ENCODE measurements at places on chromosomes 1 and 21.

DNA sequence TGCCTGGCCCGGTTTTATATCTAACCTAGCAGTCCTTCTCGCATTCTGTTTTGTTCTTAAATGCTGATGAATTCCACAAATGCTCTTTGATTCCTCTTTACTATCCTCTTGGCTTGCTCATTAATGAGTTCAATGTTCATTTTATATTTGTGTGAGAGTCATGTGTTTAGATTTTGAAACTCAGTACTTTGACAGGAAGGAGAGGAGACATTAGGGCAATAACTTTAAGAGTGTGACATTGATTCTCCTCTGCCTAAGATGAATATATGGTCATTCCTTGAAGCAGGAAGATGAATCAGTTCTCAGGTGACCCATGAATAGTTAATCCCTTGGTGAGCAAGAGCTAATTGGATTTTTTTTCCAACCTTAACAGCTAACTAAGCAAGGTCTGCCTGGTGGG lies 84.1 kb downstream of the MRPS6 start:
- no peak for DNase-seq

DNA sequence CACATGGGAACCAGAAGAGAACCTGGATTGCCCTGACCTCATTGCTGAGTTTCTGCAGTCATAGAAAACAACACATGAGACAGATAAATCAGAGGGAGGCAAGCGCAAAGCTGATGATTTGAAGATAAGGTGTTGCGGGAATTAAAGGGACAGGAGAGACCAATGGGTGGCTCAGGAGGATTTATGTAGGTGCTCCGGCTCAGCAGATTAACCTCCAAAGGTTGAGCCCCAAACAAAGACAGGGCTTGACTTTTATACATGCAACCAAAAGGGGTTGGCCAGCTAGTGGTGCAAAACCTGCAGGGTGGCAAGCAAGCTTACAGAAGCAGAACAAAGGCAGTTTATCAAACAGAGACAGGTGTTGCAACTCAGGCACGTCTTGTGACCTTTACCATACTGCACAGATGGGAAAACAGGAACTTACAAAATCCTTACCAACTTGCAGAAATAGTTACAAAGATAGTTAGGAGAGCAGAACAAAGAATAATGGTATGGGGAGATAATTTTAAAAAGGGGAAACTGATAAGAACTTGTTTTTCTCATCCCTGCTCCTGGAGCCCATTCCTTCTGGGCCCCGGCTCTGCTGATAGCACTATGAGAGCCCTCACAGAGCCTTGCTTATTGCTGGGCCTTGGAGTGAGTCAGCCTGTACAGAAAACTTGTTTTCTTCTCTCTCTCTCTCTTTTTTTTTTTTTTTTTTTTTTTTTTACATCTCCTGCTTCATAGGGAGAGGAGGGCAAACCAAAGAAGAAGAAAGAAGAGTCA lies 93.6 kb downstream of the SNRPE start:
- DNase-seq: no peak

- no peak for DNase-seq
Observed at GRCh38 chr1:110493059-110493699, 25.8 kb downstream of the KCNA10 start.

DNA sequence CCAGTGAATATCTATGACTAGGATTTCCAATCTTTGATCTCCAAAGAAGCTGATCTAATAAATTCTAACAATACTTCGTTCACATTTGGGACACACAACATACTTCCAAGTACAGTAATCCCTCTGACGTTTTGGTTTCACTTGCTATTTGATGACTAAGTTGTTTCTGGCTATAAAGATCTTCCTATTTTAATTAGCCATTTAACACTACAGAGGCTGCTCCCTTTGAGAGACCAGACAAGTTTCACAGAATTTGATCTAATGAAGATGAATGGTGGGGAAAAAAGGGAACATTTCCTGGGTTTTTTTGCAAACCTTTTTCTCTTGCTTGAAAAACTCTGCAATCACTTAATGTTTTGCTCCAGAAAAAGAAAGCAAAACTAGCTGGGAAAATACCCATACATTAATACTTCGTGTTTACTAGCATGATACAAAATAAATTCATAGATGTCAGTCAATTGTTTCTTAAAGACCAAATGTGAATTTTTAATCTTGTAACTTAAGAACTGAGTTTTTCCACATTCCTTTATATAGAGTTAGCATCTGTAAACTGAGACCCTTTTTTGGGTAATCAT lies 28.0 kb upstream of the GLIS1 start:
- DNase-seq: no peak

- DNase-seq: no peak
Observed at GRCh38 chr21:46025113-46025770, 43.7 kb downstream of the COL6A1 start.

- DNase-seq: no peak
Observed at GRCh38 chr1:43358121-43358745, 548 bp upstream of the CDC20 start.

- DNase-seq: no peak
Observed at GRCh38 chr1:43043695-43044094, 85.0 kb upstream of the SLC2A1 start.

DNA sequence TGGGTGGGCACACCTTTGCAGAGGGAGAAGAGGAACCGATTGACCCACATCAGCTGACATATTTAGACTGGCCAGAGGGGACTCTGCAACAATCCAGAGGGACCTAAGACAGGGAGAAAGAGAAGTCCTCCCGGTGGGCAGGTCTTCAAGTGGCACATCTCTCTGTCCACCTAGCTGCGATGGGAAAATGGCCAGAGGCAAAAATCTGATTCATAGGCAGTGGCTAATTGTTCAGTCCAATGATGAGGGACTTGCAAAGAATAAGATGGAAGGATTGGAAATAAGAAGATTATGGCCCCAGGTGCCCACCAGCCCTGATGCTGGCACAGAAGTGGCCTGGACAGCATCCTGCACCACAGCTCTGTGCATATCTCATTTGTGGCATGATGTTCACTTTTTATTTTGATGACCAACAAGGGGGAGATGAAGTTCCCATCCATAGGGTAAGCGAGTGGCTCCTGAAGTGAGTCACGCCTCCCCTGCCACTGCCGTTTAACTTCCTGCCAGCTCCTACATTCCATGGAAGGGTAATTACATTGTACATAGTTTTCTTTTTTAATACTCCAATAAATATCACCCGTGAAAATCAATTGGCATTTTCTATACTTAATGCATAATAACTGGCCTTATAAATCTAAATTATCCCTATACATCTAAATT lies 659.6 kb downstream of the MATN1 start:
- no peak for DNase-seq

DNA sequence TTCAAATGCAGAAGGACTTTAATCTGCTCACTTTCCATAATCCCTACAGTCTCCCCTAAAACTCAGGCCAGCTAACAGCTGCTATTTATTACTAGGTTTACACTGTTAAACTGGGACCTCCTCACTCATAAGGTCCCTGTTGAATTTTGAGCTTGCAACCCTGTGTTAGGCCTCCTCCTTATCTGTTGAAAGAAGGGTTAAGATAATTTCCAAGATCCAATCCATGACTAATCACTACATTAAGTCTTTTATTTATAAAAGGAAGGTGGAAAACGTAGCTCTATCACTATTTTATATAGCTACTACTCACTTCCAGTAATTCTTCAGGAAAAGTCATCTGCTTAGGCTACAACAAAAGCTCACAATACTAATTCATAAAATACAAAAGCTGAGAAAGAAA lies 79.5 kb downstream of the EVI5 start:
- no peak for DNase-seq

- DNase-seq: no peak
Observed at GRCh38 chr1:222123111-222123510, 381.2 kb upstream of the DUSP10 start.

GRCh38 chr1:41689558-41689981 lies 205.1 kb upstream of the EDN2 start:
- no peak for DNase-seq

- DNase-seq: no peak
Observed at GRCh38 chr1:46434358-46434757, 40.2 kb downstream of the FAAH start.

GRCh38 chr1:25661043-25661815 lies 44.6 kb downstream of the MAN1C1 start:
- no peak for DNase-seq

DNA sequence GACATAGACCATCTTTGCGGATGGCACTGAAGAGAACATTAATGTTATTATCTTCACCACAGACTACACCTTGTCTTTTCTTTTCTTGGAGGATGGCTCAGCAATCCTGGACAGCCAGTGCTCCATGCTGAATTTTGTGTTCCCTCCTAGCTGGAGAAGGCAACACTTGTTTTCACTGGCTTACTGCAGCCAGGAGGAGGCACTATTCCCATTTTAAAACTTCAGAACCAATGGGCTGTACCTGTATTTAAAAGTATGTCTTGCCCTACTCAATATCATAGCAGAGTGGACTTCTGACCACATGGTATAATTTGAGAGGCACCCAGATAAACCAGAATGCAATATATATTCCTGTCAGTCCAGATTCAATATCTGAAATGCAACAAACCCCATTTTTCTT lies 53.3 kb upstream of the POGK start:
- no peak for DNase-seq

GRCh38 chr1:43363283-43363934 lies 4.4 kb downstream of the ELOVL1 start:
- no peak for DNase-seq

- no peak for DNase-seq
Observed at GRCh38 chr1:163824006-163824405, 502.3 kb downstream of the NUF2 start.

DNA sequence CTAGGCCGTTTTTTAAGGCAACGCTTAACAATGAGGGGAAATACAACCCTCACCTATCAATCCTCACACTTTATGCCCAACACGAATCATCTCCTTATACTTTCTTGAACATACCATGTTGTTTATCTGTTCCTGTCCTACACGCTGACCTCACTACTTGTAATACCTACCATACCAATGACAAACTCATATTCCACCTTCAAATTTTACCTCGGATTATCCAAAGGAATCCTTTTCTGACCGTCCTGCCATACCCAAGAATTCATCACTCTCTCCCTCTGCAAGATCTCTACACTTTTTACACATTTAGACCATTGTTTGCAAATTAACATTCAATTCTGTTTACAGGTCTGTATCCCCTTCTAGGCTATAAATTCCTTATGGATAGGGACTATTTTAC lies 64.4 kb upstream of the GUCA2A start:
- DNase-seq: no peak

DNA sequence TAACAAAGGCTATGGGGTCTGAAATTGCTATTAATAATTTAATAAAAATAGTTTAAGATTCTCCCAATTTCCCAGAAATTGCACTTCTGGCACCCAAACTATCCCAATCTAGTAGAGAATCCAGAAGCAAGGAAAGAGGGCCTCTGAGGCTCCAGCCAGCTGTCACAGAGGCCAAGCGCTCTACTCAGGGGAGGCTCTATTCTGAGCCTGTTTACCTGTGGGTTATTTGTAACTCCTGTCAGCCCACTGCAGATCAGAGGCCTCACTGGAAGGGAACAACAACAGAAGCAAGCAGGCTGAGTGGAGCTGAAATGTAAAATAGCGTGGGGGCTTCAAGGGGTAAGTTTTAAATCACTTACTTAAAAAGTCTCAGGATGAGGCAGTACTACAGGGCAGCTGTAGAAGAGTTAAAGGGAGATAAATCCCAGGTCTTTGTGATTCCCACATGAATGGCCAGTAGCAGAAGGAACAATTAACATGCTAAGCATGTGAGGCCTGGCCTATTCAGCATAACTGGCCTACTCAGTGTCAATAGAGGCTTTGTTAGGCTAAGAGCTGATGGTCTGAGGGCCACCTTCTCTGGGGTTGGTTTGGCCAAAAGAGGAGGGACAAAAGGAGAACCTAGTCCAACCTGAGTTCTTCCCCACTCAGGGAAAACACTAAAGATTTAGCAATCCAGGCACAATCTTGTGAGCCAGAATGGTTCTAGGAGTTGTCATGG lies 12.8 kb downstream of the ZNF687 start:
- DNase-seq: no peak

DNA sequence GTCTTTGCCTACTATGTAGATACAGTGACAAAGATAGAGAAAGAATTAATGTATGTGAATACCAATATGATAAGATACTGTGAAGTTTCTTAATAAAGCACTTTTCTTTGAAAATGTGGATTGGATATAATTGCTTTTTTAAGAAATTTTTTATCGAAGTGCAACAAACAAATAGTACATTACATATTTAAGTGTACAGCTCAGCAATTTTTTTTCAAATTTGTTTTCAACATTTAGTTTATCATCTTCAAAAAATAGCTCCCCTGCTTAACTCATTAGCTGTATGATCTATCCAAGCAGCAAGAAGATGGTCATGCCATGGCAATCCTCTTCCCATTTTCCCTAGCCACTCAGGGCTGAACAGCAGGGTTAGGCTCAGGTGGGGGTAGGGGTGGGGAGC lies 40.5 kb downstream of the NEK7 start:
- DNase-seq: no peak

- DNase-seq: no peak
Observed at GRCh38 chr21:45866551-45866950, 115.0 kb upstream of the COL6A1 start.

DNA sequence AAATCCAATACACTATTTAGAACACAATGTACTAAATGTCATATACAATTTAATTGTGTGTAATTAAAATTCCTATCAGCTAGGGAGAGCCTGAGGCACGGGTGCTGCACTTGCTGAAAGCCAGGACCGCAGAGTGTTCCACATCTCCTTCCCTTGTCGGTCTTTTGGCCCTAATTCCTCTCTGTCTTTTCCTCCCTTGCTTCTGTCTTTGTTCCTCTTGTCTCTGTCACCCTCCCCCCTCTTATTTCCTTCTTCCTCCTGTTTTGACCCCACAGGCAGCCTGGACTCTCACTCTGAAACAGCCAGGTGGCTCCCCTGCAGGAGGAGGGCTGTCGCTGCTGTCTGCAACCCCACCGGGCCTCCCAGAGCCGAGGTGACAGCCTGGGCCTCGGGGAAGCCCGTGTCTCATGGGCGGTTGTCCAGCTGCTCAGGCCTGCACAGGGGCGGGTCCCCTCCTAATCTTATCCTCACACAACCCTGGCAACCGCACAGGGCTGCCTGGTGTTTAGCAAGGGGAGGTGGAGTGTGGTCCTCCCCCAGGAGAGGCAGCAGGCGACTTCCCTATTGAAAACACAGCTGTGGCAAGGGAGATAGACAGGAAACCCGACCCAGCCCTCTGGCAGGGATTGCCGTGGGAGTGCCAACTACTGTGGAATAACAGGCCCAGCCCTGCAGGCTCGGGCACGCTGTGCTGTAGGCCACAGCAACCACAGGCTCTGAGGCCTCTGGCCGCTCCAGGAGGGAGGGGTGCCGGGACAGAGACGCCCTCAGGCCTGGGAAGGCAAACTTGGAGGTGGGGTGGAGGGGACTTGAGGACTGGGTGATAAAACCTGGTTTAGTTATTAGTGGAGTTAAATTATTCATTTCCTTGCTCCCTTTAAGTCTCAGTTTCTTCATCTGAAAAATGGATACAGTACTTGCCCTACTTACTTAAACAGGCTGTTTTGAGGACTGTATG lies 68.8 kb upstream of the WDR26 start:
- DNase-seq: no peak

GRCh38 chr1:69475021-69475420 lies 92.7 kb upstream of the LRRC7 start:
- DNase-seq: no peak

Measured in stimulated activated CD4-positive, alpha-beta T cell treated with anti-CD3 and anti-CD28 coated beads, Interleukin-1b, Interleukin-23, amount 100 ng/mL, for 4 hours (primary cell).